ENCODE measurements at places on chromosomes 3 and 15.

GRCh38 chr3:185789134-185789533, 35.7 kb downstream of the IGF2BP2 start:
- DNase-seq = no peak

DNA sequence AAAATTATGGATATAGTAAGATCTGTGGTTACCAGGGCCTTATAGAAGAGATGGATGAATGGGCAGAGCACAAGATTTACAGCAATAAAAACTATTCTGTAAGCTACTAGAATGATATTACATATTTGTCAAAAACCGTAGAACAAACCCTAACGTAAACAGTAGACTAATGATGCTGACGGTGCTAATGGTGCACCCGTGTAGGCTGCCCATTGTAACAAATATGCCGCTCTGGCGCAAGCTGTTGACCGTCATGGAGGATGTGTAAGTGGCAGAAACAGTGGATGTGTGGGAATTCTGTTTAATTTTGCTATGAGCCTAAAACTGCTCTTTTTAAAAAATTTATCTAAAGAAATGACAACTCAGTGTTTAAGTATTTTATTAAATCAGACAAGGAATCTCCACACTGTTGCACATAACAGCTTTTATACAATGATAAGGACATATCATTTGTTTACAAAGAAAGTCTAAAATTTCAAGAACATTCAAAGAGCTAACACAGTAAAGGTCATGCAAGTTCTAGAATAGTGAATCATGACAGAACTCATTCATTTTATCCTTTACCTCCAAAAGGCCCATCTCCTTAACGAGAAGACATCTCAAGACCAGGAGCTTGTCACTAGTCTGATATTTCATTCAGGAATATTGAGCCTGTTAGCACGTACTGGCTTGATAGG, 32.8 kb downstream of the TFRC start:
- no peak for DNase-seq

DNA sequence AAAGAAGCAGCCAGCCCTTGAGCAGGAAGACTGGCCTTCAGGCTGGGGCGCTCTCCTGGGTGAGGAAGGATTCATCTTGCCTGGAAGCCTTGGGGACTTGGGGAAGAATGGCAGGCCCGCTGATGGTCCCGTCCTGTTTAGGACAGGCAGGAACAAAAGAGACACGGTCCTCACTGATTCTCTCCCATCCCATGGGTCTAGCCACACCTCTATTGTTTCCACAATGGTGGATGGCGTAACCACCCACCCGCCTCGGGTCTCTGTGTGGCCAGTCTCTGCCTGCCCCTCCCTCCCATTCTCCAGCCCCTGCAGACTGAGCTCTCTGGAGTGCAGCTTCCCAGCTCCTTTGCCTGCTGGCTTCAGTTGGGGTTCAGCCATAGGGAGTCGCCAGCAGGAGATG, 284.3 kb downstream of the UACA start:
- DNase-seq = no peak

DNA sequence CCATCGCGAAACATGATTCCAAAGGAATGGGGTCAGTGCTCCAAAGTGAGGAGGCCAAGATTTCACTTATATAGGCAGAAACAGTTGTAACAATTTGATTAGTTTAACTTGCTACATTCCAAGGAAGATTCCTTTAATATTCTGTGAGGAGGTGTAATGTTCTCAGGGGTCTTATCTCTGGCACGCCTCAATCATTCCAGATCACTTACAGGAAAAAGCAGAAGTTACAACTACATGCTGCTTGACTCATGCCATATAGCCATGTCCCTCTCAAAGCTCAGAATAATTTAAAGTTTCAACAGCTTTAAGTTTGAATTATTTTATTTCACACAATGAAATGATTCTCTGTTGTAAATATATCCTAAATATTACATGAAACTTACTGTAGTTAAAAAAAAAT, 3.5 kb upstream of the FYTTD1 start:
- no peak for DNase-seq

GRCh38 chr3:52845157-52845556, 10.3 kb upstream of the MUSTN1 start:
- peak; percentile 91 for DNase-seq

DNA sequence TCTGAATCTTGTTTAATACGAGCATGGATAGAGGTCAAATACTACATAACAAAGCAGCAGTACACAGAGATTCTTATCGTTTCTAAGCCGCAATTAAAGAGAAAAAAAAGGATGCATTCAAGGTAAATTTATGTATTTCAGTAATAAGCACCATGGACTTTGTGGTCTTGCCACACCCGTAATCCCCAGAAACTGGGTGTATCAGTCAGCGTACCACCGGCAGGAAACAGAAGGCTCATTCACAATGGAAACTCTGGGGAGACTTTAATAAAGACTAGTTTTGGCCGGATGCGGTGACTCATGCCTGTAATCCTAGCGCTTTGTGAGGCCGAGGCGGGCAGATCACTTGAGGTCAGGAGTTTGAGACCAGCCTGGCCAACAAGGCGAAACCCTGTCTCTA, 81.9 kb upstream of the ZNF280D start:
- DNase-seq = no peak

DNA sequence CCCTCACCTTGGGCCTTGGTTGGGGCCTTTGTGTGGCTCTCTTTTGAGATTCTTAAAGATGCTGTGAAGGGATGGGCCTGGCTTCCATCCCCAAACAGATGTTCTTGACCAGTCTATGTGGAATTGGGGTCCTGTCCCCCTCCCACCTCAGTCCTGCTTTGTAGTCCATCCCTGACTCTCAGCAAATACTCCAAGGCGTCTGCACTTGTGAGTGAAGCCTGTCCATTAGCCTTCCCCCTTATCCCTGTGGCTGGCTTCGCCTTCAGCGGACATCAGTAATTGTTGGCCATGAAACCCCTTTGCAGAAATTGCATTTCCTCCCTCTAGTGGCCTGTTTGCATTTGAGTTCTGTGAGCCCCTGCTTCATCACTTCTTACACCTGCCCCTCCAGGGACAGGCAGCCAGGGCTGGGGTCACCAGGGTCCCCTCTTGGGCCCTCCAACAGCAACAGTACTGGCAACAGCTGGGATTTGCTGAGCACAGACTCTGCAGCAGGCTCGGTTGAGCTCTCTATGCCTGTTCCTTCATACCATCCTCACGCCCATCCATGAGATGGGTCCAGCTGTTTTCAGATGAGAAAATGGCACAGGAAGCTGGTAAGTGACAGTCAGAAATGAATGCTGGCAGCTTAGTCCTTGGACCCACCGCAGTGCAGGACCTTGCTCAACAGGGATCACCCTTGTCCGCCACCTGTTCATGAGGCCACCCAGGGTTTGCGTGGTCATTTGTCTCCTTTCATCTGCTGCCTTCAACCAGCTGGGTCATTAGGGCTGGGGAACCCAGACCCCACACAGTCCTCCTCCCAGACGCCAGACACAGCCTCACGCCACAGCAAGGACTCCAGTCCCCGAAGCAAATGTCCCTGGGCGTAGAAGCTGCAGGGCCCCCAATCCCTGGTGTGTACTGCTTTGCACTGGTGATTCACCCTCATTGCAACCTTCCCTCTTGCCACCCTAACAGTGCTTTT, 8.9 kb upstream of the LRRK1 start:
- no peak for DNase-seq

GRCh38 chr15:57355259-57355658, 21.0 kb upstream of the CGNL1 start:
- DNase-seq = no peak

GRCh38 chr3:117842086-117842485, 1132.5 kb downstream of the TUSC7 start:
- no peak for DNase-seq

DNA sequence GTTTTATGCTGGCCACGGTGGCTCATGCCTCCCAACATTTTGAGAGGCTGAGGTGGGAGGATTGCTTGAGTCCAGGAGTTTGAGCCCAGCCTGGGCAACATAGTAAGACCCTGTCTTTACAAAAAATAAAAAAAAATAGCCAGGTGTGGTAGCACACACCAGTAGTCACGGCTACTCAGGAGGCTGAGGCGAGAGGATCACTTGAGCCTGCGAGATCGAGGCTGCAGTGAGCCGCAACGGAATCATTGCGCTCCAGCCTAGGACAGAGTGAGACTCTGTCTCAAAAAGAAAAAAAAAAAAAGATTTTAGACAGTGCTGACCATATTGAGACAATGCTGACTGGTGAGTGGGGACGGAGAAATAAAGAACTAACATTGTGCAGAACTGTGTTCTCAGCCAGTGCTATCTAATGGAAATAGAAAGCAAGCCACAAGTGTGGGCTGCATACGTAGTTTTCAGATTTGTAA, 67.2 kb downstream of the ST6GAL1 start:
- DNase-seq = no peak

- DNase-seq = no peak
These were observed 176.7 kb downstream of the SMAD6 start for GRCh38 chr15:66878761-66879160.

GRCh38 chr3:50585919-50586762, 16.8 kb downstream of the HEMK1 start:
- DNase-seq = no peak

DNA sequence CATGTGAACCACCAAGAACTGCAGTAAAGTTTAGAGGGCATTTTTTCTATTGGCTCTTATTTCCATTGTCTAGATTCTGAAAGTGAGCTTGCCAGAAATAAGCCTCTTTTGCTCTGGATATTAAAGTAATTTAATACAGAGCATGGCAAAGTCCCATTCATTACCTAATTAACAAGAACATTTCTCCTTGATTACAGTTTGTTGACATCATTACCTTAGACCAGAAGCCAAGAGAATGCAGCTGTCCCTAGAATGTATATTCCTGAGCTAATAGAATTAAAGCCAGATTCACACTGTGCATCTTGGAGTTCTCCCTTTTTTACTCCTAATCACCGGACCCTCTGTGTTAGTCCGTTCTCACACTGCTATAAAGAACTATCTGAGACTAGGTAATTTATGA, 46.4 kb upstream of the TM4SF4 start:
- DNase-seq = no peak

DNA sequence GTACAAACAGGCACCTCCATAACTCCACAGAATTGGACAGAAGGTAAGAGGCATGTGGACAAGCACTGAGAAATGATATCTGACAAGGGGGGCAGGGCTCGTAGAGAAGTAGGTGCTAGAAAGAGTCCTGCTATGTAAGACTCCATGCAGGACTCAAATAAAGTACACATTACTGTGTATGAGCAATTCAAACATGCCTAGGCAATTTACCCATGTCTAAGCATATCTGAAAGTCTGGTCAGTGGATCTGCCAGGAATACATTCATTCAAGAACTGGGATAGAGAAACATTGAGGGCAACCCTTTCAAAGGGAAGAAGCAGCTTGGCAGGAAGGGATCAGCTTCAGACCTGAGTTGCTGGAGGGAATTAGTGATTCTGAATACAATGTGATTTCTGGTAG, 174.1 kb upstream of the MCTP2 start:
- DNase-seq = no peak

- DNase-seq = no peak
These were observed 70.2 kb upstream of the CHD2 start for GRCh38 chr15:92829875-92830274.

GRCh38 chr3:114597012-114597411, 303.2 kb downstream of the TIGIT start:
- DNase-seq = no peak

- DNase-seq = no peak
These were observed 758.0 kb downstream of the NTRK3 start for GRCh38 chr15:87498560-87498959.

DNA sequence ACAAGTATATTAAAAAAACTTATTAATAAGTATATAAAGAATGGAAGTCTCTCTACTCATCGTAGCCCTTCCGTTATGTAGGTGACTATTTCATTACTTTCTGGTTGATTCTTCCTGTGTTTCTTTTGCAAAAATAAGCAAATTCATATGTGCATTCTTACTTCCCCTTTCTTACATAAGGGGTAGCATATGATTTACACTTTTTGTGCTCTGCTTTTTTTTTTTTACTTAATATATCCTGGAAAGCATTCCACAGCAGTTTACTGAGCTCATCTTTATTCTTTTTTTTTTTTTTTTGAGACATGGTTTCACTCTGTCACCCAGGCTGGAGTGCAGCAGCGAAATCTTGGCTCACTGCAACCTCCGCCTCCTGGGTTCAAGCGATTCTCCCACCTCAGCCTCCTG, 12.9 kb downstream of the SCAMP5 start:
- no peak for DNase-seq

DNA sequence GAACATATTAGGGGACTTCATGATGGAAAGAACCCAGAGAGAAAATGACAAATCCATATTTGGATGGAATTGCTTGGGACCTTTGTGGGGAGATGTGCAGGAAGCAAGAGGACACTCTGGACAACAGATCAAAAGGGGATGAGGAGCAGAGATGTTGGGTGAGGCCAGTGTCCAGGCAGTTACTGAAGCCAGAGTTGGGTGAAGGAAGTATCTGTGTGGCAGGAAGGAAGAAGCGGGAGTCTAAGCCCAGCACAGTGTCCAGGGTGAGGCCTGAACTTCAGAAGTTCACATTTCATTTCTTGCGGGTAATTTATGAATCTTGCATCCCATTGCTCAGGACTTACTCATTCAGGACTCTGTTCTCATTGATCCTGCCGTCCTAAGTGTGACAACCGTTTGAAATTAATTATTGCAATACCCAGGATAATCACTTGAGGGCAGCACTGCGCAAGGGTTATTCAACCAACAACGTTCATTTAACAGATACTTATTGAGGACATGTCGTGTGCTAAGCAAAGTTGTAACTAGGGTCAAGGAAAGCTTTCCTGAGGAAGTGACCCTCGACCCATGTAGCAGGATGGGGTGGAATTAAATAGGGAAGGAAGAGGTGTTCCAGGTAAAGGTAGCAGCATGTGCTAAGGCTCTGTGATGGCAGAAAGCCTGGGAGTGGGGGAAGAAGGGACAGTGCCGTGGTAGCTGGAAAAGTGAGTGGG, 61.3 kb upstream of the CMTM8 start:
- no peak for DNase-seq

DNA sequence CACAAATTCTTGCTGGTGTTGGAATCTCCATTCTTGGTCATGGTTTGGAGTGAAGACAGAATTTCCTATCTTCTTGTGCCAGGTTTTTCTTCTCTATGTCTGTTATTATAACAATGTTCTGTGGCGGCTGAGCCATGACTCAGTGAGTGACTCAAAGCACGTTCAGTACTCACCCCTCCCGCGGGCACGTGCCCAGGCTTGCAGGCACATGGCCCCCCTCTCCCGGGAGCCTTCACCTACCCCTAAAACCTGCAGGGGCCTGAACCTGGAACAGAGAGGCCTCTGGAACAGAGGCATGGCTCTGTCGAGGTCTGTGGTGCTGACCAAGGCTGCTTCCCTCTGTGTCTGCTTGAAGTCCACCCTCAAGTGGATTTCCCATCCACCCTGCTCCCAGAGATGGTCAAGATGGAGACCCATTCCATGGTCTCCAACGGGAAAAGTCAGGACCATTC, 27.6 kb downstream of the PLXNB1 start:
- peak; percentile 92 for DNase-seq

GRCh38 chr3:82236257-82236656, 474.8 kb upstream of the GBE1 start:
- no peak for DNase-seq

Data from ascending aorta (tissue), 2 donors.